Stimulated activated CD8-positive, alpha-beta memory T cell treated with anti-CD3 and anti-CD28 coated beads, Interleukin-2, amount 100 ng/mL, for 1 hour (primary cell): ENCODE measurements at places on chromosomes 6 and 20.

GRCh38 chr6:25267662-25268061 is 11.5 kb upstream of the CARMIL1 start:
- no peak for DNase-seq

- DNase-seq, result no peak
Observed at GRCh38 chr6:145656128-145656527, 79.2 kb downstream of the EPM2A start.

GRCh38 chr6:14642842-14643241 is 525.3 kb downstream of the CD83 start:
- no peak for DNase-seq

DNA sequence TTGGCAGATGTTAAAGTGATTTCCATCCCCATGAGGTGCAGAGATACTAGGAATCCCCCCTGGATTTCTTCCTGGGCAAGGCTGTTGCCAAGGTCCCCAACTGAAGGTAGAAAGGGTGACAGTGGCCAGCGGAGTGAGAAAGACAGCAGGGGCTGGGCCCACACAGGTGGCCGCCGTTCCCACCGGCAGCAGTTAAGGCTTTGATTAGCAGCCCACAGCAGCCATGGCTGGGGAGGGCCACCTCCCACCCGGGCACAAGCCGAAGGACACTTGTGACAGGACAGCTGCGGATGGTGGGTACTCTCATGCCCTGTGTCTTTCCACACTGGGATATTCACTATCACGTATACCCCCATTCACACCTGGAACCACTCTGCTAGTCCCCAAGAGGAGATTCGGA is 63.9 kb upstream of the CDYL start:
- no peak for DNase-seq

DNA sequence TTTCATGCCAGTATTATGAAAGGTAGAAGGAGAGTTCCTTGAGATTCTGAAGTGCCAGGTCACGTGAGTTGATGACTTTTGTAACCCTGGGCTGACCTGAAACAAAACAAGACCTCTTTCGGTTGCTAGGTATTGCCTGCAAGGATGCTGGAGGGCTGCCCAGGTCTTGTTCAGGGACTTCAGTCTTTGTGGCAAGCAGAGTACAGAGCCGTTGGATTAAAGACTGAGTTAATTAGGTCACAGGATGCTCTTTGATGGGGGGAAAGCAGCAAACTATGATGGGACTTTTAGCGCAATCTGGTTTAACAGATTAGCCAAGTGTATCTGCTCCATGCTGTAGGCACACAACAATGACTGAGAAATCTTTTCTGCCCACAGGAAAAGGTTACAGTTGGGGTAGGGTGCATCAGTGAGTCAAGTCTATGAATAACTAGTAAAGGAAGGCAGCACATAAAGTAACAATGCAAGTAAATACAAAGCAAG is 12.8 kb upstream of the ELOVL5 start:
- peak; percentile 37 for DNase-seq

GRCh38 chr20:20070871-20071726 is 18.8 kb downstream of the CFAP61 start:
- DNase-seq, result no peak

- DNase-seq, result no peak
Observed at GRCh38 chr6:65350530-65350929, 356.5 kb downstream of the EYS start.

DNA sequence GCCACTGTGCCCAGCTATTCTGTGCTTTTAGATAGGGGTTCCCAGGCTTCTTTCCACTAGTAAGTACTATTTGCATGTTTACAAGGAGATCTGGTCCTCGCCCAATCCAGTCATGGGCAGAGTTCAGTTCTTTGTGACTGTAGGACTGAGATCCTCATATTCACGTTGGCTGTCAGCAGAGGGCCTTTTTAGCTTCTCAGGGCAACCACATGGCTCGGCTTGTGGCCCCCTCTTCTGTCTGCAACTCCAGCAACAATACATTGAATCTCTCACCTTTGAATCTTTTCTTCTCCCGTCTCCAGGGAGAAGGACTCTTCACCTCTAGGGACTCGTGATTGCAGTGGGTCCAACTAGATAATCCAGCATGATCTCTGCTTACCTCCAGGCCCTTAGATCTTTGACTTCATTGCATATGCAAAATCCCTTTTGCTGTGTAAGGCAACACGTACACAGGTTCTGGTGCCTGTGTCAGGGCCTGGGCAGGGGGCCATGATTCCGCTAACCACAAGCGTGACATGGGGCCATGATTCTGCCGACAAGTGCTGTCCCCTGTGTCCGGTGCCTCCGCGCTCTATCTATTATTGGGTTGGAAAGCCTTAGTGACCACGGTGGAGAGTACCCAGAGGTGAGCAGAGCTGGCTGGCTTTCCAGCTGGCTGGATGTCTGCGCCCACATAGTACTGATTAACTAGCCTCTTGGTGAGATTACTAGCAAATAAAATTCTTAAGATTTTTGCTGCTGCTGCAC is 5.1 kb downstream of the CCR6 start:
- DNase-seq, result no peak

DNA sequence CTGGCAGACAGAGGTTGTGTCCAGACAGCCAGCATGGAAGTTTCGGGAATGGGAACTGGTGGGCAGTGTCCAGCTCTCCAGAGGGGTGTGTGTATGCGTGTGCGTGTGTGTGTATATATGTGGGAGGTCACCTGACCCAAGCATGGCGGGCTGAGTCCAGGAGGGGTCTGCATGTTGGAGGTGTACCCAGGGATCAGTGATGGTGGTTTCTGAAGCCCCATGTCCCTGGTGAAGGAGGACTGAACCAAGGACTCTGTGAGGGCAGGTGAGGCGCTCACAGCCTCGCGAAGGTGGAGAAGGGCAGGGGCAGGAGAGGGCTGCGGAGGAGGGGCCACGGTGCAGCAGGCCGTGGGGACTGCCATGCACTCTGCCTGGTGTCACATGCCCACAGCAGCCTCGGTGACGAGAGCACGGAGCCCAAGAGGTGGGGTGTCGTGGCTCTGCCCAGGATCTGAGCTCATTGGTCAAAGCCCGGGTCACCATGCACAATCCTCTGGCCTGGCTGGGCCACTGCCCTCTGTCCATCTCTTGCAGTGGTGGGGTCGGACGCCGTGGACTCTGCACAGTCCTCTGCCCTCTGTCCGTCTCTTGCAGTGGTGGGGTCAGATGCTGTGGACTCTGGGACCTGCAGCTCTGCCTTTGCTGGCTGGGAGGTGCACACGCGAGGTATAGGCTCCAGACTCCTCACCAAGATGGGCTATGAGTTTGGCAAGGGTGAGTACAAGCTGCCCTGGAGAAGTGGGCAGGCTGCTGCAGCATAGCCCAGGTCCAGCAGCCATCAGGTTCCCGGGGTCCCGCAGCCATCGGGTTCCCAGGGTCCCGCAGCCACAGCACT is 2.1 kb upstream of the LIME1 start:
- no peak for DNase-seq

DNA sequence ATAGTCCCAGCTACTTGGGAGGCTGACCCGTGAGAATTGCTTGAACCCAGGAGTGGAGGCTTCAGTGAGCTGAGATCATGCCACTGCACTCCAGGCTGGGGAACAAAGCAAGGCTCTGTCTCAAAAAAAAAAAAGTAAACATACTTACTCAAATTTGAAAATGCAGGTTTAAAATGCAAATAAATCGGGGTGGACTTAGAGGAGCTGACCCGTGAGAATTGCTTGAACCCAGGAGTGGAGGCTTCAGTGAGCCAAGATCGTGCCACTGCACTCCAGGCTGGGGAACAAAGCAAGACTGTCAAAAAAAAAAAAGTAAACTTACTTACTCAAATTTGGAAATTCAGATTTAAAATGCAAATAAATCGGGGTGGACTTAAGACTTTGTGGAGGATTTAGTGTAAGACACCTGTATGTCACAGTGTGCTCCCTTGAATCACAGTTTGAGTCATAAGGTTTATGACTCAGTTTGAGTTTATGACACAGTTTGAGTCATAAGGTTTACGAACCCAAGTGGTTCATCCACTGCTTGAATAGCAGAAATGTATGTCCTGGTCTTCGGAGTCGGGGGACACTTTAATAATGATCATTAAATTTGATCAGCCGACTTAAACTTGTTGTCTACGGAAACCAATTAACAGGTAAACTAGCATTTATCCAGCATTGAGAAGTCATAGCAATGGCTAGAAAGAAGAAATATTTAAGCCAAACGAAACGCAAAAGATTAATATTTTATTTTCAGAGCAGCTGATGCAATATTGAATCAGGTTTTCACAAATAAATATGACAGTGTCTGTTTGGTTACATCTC is 6.8 kb upstream of the MRPS10 start:
- no peak for DNase-seq
